ENCODE measurements at places on chromosomes 4 and X. TPM values are rescaled to one million over a fixed set of nuclear protein-coding genes. Genes with fewer than 3 reads are reported as not detected.

Gene MANBA
- total RNA-seq = 46.8 TPM

Gene XPNPEP2
- total RNA-seq = 0.23 TPM

Gene CHST7
- total RNA-seq = 15.2 TPM

Gene ZNF718
- 29.5 TPM for total RNA-seq

Gene DMRTC1B
- 2.5 TPM for total RNA-seq

Gene SSX4
- total RNA-seq = not detected

Gene TSPAN5
- total RNA-seq = 45.4 TPM

Gene NAP1L2
- total RNA-seq = 65.3 TPM

Gene PAGE2B
- not detected for total RNA-seq

Gene PARM1
- 35.3 TPM for total RNA-seq

Gene PCYT1B
- total RNA-seq = 28.4 TPM

Gene SCFD2
- total RNA-seq = 18.2 TPM

Gene MAGEB1
- total RNA-seq = not detected

Gene RTL9
- 1.6 TPM for total RNA-seq

Gene MUC7
- total RNA-seq = not detected

Gene DCAF12L2
- total RNA-seq = 7.6 TPM

Gene APBB2
- total RNA-seq = 107 TPM

Gene USP26
- not detected for total RNA-seq

Gene MAGEA12
- not detected for total RNA-seq

Gene FOXR2
- total RNA-seq = not detected

Gene TRIM60
- not detected for total RNA-seq

Gene STBD1
- total RNA-seq = 1.6 TPM

Gene TRIM61
- 3.2 TPM for total RNA-seq

Gene ASB11
- not detected for total RNA-seq

Gene ADRA2C
- 4.8 TPM for total RNA-seq

Gene GYPE
- 0.23 TPM for total RNA-seq

Gene UGT2B7
- total RNA-seq = not detected

Gene SLC6A14
- not detected for total RNA-seq

Gene CCKAR
- total RNA-seq = 4.6 TPM

Gene CLIC2
- total RNA-seq = 3.2 TPM

Gene ATP8A1
- 197 TPM for total RNA-seq

Gene TMPRSS11F
- not detected for total RNA-seq

Gene CCNA2
- total RNA-seq = 13.4 TPM

Gene PNCK
- total RNA-seq = 52.6 TPM

Gene LRCH2
- total RNA-seq = 40.6 TPM

Gene SLC26A1
- 1.8 TPM for total RNA-seq

Gene NLGN3
- total RNA-seq = 38.1 TPM

Gene PRR27
- not detected for total RNA-seq

Gene ODAM
- not detected for total RNA-seq

Gene FAM236A
- total RNA-seq = not detected

Gene DCAF4L1
- 0.23 TPM for total RNA-seq

Gene CT55
- not detected for total RNA-seq

Gene TMSB15C
- 30.4 TPM for total RNA-seq

Gene PLAC1
- not detected for total RNA-seq

Gene TNMD
- 0.23 TPM for total RNA-seq

Gene PAGE2
- total RNA-seq = not detected

Gene NDST4
- total RNA-seq = 17.3 TPM

Gene SYTL4
- total RNA-seq = 2.3 TPM

Data from diencephalon (tissue), 1 donor.